Activated CD4-positive, alpha-beta memory T cell treated with anti-CD3 and anti-CD28 coated beads for 36 hours (primary cell): ENCODE measurements at places on chromosomes 7 and 10.

GRCh38 chr10:17414484-17414883 is 39.9 kb downstream of the ST8SIA6 start:
- no peak for DNase-seq

DNA sequence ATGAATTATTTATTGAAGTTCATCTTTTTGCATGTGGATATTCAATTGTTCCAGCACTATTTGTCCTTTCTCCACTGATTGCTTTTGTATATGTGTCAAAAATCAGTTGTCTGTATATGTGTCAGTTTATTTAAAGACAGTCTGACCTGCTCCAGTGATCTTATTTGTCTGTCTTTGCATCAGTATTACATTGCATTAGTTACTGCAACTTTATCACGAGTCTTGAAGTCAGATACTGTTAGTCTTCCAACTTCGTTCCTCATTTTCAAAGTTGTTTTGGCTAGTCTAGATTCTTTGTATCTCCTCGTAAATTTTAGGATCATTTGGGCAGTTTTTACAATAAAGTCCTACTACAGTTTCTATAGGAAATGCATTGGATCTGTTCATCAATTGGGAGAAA is 166.4 kb downstream of the CELF2 start:
- DNase-seq: no peak

DNA sequence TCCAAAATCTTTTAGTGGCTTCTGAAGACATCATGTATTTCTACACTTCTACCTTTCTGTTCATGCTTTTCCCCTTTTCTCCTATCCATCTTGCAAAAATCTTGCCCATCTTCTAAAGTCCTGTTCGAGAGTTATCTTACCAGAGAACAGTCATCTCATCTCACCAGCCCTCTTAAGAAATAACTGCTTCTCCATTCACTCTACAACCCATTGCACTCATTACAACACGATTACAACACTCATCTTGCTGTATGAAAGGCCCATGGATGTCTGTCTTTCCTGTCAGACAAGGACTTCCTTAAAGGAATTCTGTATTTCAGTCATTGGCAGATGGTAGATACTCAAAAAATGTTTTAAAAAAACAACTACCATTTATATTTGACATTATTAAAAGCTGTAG is 30.8 kb downstream of the ZNF438 start:
- no peak for DNase-seq

GRCh38 chr10:3785251-3785850 is 342 bp upstream of the KLF6 start:
- DNase-seq: peak; percentile 100

DNA sequence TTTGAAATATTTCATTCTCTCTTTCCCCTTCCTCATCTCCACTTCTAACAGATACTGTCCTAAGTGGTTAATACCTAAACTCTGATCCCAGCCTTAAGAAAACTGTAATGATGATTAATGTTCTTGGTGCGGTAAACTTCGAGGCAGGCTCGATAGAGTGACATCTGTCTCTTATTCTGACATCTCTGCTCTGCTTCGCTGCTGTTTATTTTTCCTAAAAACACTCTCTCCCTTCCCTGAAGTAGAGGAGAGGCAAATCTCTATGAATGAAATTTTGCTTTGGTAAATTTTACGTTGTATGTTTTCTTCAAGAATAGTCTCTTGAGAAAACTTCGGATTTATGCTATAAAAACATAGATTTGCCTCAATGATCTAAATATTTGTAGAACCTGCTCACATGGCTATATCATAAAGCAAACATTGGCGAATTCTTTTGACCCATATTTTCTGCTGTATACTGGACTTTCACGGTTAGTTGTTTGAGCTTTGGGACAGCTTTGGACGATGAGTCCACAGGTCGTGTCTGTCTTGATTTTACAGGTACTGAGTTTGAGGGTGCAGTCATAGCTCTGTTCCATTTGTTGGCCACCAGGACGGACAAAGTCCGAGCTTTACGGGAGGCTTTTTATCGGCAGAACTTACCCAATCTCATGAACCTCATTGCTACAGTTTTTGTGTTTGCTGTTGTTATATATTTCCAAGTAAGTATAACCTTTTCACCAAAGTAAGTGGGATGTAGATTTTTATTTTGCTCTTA is 27.1 kb downstream of the SEC61A2 start:
- DNase-seq: no peak

- no peak for DNase-seq
Measured at GRCh38 chr7:1329966-1330800, 97.5 kb downstream of the UNCX start.

DNA sequence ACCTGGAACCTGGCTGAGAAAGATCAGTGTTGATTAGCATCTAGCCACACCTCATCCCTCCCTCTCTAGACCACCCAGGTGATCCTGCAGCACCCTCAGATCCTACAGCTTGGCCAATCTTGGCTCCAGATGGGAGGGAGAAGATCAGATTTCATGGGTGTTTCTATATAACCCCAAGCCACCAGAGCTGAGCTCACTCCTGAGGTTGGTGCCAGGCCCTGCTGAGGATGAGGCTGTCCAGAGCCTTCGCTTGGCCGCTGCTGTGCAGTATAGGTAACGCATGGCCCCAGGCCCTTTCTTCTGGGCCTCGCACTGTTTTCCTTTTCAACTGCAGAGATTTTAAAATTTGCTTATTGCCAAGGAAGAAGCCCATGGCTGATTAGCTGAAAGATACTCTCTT is 27.0 kb downstream of the C10orf120 start:
- no peak for DNase-seq

GRCh38 chr7:51633596-51633995 is 317.0 kb upstream of the COBL start:
- DNase-seq: no peak

- DNase-seq: peak; percentile 68
Measured at GRCh38 chr7:142384493-142384922, 126.7 kb upstream of the PRSS58 start.

GRCh38 chr10:102024799-102025198 is 31.2 kb downstream of the ARMH3 start:
- no peak for DNase-seq

DNA sequence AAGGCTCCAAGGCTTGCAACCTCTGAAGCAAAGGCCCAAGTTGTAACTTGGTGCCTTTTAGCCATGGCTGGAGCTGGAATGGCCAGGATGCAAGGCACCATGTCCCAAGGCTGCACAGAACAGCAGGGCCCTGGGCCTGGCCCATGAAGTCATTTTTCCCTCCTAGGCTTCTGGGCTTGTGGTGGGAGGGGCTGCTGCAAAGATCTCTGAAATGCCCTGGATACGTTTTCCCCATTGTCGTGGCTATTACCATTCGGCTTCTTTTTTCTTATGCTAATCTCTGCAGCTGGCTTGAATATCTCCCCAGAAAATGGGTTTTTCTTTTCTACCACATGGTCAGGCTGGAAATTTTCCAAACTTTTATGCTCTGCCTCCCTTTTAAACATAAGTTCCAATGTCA is 234.2 kb downstream of the CDK14 start:
- no peak for DNase-seq

DNA sequence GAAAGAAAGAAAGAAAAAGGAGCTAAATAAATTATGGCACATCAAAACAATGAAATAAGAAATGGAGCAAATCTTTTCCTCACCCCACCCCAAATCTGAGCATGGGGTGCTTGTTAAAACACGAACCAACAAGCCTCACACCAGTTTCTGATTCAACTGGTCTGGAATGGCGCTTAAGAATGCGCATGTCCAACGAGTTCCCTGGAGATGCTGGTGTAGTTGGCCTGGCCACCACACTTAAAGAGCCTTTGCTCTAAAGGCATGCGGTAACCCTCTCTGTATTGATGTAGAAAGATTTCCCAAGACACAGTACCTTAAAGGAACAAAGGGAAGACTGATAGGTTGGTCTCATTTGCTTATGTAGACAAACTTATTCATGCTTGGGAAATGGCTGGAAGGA is 49.1 kb upstream of the STEAP1B start:
- no peak for DNase-seq

DNA sequence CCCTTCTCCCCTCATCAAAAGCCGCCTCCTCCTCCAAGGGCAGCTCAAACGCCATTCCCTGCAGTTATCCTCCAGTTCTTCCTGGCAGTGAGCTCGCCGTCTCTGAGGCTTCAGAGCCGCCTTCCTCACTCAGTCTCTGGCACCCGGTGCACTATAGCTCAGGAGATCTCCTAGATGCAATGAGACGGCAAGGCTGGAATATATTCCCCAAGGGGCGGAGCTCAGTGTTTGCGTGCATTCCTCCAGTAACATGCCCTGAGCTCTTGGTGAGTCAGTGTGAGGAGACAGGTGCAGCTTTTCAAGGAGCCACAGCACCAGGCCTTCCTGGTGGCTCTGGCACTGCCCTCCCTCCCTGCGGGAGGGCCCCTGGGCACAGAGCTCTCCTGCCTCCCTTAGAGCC is 512.6 kb upstream of the FOXK1 start:
- DNase-seq: no peak

DNA sequence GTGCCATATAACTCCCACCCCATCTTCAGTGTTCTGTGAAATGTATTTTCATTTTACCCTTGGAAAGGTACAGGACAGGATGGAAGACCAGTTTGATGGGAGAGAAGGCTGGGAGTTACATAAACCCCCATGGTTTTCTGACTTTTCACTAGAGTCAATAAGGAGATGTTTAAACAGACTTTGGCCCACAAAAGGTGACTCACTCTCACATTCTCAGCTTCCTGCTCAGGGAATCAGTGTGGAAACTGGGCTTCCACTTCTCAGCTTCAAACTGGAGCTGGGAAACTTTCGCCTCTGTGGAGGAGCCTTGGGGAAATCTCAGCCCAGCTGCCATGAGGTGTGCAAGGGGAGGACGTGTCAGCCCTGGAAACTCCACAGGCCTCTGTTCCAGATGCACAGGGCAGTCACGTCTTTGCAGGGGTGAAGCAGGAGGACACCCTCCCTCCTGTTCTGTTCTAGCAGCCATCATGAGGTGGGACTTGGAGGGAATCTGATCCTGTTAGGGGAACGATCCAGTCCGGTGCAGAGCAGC is 560.5 kb upstream of the GALNT17 start:
- DNase-seq: no peak

GRCh38 chr10:19819419-19820033 is 3.3 kb downstream of the PLXDC2 start:
- no peak for DNase-seq

DNA sequence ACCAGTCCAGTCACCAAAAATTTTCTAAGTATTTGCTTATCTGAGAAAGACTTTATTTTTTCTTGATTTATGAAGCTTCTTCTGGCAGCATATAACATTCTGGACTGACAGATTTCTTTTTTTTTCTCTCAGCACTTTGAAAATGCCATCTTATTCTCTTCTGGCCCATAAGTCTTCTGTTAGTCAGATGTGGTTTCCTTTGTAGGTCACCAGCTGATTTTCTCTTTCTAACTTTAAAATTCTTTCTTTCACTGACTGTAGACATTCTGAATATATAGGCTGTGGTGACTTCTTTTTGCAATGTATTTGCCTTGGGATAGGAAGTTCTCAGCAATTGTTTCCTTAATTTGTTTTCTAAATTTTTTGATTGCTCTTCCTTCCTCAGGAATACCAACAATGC is 172.5 kb downstream of the CCDC7 start:
- DNase-seq: no peak

GRCh38 chr10:634256-634655 is 55.2 kb downstream of the DIP2C start:
- DNase-seq: no peak

DNA sequence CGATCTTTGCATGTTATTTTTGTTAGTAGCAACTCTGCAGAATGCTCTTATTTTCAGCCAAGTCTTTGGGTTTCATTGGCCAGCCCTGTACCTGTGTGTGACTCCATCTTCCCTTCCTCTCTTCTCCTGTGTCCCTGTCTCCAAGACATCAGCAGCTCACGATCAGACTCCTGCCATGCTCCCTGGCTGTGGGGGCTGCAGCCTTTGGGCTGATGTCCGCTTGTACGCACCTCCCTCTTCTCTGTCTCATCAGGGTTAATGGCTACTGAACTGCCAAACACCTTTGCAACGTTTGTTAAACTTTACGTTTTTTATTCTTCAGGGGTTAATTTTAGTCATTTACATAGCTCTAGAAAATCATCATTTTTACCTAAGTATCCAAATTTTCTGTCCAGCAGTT is 103.5 kb upstream of the RET start:
- no peak for DNase-seq

- no peak for DNase-seq
Measured at GRCh38 chr10:21719502-21719901, 185.5 kb downstream of the MLLT10 start.

DNA sequence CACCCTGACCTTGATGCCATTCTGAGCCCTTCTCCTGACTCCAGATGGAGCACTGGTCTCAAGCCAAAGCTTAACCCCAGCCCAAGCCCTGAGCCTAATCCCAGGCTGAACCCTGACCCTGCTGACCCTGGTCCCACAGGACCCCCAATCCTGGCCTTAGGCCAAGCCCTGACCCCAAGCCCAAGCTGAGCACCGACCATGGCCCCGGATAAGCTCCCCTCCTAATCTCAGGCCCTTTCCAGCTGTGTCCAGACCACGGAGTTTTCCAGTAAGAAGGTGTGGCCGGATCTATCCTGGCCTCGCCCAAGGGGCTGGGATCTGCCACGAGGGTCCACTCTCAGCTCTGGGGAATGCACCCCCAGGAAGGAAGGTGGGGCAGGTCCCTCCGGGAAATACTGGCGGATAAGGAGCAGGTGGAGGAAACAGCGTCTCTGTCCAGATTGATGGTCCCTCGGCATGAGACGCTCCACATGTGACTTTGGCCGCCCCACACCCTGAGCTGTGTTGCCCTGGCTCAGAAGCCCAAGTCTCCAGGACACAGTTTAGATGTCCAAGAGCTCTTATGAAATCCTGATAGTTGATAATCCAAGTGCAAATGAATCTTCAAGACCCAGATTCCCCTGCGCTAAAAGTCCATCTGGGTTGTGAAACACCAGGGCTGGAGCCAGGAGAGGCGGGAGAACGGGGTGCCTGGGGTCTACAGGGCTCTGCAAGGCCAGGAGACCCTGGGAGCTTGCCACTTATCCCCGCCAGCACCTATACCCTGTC is 10.4 kb downstream of the ELN start:
- no peak for DNase-seq

DNA sequence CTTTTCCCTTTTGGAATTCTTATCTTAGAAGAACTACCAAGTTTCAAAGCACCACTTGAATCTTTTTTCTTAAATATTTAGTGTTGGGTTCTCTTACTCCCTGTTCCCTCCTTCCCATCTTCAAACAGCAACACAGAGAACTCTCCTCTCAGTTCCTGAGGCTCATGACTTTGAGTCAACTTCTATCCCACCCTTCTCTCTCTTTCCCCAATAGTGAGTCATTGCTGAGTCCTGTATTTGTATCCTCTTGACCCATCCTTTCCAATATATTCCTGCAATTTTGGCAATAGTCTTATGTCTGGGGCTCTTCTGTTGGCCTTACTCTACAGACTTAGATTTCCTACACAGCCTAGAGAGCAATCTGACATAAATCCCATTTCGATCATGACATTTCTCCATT is 20.8 kb upstream of the JCAD start:
- no peak for DNase-seq
